ENCODE measurements at places on chromosomes 2 and 18.

DNA sequence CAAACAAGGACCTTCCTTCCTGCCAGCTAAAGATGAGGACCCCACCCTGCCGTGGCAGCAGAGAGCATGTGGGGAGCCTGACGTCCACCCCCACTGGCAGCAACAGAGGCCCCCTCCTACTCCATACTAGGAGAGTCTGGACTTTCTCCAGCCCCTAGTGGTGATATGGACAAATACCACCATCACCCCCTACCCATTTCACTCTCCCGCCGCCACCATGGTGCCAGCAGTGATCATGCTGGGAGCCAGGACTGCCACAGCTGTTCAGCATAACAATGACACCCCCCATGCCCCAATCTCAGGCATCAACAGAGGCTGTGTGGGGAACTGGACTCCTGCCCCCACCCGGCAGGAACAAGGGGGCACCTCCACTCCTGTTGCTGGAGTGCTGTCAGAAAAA is 42.7 kb upstream of the ATP9B start:
- no peak for DNase-seq

GRCh38 chr2:217249121-217250012 is 389.5 kb upstream of the TNP1 start:
- DNase-seq, result no peak

GRCh38 chr2:149595056-149595963 is 7.7 kb upstream of the MMADHC start:
- no peak for DNase-seq

- no peak for DNase-seq
These were observed 172.7 kb upstream of the ZEB2 start for GRCh38 chr2:144692661-144693060.

DNA sequence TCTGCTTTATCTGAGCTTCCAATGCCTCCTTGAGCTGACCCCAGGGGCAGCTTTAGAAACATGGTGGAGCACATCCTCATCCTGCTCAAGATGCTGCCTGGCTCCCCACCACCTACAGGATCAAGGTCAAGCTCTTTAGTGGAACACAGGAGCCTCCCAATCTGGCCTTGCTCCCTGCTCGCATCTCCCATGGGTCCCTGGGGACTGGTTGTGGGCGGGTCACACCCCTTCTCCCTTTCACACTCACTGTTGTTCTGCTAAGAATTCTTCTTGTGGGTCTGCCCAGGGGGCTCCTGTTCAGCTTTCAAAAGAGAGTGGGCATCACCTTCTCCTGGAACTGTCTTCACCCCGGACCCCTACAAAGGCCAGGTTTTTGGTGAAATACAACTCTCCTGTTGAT is 8.4 kb upstream of the NT5DC4 start:
- no peak for DNase-seq

DNA sequence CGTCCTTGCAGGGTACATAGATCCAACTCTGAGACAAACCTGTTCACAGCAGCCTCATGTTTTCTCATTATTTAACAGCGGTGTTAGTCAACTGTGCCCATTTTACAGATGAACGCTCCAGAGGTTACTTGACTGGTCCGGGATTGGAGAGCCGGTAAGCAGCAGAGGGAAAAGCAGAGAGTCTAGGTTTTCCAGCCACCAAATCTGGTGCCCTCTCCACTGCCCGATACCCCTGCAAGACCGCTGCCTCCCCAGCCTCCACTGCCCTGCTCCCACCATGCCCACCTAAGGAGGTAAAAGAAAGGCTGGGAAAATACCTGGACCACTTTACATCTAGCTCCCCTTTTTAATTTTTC is 51.5 kb downstream of the EIPR1 start:
- DNase-seq, result no peak

- peak; percentile 40 for DNase-seq
These were observed 354.8 kb upstream of the MEIS1 start for GRCh38 chr2:66080127-66080526.

DNA sequence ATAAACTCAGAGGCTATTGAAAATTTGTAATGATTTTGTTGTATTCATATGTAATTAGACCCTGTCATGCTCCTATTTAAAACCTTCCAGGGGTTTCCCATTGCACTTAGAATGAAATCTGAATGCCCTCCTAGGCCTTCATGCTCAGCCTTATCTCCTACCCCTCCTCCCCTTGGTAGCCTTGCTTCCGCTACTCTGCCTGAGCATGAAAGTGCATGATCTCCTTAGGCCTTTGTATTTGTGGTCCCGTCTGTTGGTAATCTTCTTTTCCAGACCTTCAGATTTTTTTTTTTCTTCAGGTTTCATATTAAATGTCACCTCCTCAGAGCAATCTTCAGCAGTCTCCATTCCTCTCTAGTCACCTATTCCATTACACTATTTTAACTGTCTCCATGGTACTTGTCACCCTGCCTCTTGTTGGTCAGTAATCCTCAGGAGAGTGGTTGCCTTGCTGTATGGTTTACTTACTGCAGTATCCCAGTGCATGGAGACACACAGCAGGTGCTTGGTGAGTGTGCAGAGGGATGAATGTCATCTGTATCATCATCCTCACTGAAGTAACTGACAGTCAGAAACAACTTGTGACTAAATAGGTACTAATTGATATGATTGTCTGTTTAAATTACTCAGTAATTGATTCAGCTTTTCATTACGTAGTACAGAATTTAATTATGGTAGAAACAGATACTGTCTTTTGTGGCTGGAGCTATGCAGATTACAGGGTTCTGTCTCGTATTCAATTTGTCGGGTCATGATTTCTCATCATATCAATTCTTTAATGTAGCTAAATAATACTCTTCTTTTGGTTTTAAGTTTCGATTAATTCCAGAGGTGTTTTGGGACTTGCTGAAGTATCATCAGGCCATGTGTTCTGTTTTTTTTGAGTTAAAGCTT is 63.9 kb downstream of the PHLPP1 start:
- DNase-seq, result peak; percentile 36

GRCh38 chr18:47737198-47737830 is 193.1 kb downstream of the SMAD2 start:
- no peak for DNase-seq

DNA sequence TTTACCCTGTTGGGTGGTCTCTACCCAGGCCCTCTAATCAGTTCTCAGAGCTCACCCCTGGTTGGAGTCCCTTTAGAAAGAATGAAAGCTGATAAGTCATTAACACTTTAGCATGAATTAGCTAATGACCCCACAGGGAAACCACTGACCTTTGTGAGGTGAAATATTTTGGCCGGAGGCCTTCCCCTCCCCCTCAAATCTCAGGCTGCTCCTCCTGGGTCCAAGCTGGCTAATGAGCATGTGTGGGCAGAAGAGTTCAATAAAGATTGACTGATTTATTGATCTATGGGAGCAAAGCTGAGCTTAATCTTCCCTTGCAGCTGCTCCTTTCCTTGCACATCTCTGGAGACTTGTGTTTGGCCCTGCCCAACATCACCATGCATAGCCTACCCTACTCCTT is 78.8 kb upstream of the CCDC85A start:
- DNase-seq, result no peak

GRCh38 chr2:241649927-241650326 is 12.4 kb downstream of the ATG4B start:
- no peak for DNase-seq

DNA sequence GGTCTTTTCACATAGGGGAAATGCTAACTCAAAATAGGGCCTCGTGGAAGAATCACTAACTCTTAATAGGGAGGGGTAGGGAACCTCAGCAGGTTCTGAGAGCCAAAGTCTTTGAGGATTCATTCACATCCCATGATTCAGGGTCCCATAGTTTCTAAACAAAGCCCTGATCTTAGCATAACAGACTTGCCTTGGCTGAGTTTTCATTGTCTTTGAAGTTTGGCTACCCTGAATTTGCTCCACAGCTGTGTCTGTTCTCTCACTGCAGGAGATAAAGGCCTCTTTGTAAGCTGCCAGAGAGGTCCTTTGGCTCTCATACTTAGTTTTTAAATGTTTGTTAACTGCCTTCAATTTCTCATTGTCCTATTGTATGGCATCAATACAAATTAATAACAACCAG is 54.5 kb downstream of the ZDBF2 start:
- no peak for DNase-seq

- no peak for DNase-seq
These were observed 48.6 kb downstream of the SMAD2 start for GRCh38 chr18:47881752-47882455.

- no peak for DNase-seq
These were observed 40.7 kb downstream of the ACVR1 start for GRCh38 chr2:157835425-157835824.

DNA sequence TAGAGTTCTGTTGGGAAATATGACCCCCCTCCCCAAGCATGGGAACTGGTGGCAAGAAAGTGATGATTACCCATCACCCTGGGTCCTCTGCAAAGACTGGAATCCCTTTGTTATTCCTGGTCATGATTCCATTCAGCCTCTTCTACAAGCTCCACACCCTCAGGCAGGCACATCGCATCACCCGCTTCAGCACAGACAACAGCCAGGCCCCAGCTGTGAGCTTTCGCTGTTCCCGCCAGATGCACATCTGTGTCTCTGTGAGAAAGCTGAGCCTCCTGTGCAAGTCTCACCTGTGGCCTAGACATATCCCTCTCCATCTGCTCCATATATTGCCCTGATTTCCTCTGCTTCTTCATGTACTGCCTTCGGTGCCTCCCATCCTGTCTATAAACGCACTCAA is 368.0 kb upstream of the RAB6C start:
- DNase-seq, result no peak

- DNase-seq, result no peak
These were observed 700.4 kb downstream of the BCL11A start for GRCh38 chr2:59853032-59853431.

DNA sequence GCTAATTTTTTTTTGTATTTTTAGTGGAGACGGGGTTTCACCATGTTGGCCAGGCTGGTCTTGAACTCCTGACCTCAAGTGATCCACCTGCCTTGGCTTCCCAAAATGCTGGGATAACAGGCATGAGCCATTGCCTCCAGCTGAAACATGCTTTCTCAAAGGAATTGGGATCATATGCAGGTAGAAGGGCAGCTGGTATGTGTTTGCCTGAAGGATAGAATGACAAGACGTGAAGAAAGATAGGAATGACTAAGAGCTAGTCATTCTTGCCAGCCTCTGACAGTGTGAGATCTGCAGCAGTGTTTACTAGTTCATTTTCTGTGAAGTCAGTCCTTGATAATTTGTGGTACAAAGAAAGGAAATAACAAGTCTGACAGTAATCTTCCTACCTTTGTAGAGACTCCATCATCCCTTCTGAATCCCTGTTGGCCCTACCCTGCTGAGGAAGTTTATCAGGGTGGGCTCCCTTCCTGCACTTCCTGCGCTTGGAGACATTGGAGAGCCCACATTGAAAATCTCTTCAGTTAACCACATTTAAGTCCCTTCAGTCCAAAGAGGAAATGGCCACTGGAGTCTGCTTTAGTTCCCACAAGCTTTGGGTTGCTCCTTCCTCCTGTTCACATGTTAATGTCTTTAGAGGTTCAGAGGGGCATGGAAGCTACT is 14.7 kb downstream of the CFLAR start:
- DNase-seq, result no peak

DNA sequence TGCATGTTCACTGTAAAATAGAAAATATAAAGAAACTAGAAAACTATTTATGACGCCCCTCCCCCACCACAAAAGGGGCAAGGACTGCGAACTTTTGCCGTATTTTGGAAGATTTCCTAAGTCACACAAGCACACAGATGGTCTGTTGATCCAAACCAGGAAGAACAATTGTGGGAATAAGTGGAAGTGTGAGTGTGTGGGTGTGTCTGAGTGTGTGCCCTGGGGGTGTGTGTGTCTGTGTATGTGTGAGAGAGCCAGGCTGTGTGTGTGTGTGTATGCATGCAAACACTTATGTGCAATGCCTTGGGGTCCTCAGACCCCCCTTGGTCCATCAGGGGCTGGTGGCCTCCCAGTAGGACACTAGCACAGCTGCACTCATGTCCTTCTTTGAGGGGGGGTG is 43.1 kb downstream of the HPCAL1 start:
- no peak for DNase-seq

- DNase-seq, result no peak
These were observed 21.3 kb upstream of the TAF1B start for GRCh38 chr2:9821805-9822445.

DNA sequence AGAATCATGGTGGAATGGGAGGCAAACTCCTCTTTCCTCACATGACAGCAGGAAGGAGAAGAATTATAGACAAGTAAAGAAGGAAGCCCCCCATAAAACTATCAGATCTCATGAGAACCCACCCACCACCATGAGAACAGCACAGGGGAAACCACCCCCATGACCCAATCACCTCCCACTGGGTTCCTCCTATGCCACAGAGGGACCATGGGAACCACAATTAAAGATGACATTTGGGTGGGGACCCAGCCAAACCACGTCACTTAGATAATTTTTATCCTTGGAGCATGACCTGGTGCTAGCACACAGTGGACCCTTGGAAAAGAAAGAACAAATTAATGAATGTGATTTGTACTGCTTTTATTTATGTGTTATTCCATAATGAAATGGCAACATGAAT is 188.6 kb upstream of the NCKAP5 start:
- no peak for DNase-seq

- no peak for DNase-seq
These were observed 900 bp downstream of the C18orf32 start for GRCh38 chr18:49486134-49486533.

DNA sequence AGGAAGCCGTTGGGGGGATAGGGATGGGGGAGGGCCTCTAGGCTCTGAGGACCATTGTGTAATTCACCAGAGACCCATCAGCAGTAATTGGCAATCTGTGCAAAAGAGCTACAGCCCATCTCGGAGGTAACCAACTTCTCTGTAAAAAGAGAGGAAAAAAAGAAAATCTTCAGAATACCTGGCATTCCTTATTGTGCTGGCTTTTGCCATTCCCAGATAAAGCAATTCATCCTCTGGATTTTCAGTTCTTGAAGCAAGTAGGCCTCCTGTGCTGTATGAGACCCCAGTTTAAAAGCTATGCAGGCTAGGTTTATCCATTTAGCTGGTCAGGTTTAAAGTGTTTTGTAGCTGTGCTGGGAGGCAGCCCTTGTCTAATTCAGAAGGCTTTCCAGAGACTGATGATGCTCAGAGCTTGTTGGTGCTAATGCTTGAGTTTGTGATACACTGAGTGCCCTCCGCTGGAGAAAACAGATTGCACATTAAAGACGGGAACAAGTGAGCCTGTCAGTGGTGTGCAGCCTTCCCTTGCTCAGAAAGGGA is at the start of gene LRRTM4:
Gene LRRTM4 (minus strand): TSS at position 446 of the 540 bp plus-strand sequence.
- no peak for DNase-seq

GRCh38 chr2:226865273-226865672 is 29.4 kb downstream of the RHBDD1 start:
- DNase-seq, result no peak

DNA sequence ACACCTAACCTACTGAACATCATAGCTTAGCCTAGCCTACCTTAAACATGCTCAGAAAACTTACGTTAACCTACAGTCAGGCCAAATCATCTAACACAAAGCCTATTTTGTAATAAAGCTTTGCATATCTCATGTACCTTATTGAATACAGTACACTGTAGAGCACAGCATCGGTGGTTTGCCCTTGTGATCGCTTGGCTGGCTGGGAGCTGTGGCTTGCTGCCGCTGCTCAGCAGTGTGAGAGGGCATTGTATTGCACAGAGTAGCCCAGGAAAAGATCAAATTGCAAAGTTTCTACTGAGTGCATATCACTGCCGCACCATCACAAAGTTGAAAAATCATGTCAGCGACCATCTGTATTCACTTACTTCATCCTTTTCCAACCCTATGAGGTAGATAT is 62.3 kb upstream of the NCK2 start:
- DNase-seq, result no peak
